Stimulated activated CD4-positive, alpha-beta T cell treated with anti-CD3 and anti-CD28 coated beads, Interleukin-1b, Interleukin-23, amount 100 ng/mL, for 1 hour (primary cell): ENCODE measurements at places on chromosomes 2 and 18.

DNA sequence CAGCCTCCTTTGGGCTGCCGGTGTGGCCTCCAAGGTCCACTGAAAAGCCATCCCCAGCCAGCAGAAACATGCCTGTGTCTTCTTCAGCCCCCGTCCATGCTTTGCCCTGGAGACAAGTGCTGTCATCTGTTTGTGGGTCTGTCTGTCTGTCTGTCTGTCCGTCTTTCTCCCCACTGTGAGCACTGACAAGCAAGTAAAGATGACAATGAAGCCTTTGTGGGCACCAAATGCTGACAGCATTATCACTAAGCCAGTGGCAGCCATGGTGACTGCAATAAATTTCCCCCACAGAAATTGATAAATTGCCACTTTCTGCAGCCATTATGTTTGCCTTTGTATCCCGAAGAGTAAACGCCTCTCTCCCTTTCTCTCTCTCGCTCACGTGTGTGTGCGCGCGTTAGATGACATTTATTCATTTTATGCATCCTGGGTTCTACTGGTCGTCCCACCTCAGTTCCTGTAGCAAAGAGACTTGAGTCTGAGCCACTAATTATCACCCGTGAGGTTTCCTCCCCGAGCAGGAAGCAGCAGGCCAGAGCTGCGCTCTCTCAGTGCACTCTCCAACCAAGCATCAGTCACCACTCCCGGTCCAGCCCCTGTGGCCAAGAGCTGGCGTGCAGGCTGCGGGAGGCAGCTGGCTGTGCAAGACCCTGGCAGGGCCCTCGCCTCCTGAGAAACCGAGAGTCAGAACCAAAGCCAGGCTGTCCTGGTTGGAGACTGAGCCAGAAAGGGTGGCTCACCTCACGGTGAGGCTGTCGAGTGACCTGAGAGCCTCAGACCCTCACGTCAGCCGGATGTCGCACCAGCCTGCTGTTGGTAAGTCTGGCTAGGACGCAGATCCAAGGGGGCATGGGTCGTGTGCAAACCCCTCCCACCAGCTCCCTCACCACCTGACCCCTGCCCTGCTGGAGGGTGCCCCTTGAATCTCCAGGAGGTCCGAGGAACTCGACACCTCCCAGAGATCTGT is 6.9 kb downstream of the STEAP3 start:
- DNase-seq = no peak

DNA sequence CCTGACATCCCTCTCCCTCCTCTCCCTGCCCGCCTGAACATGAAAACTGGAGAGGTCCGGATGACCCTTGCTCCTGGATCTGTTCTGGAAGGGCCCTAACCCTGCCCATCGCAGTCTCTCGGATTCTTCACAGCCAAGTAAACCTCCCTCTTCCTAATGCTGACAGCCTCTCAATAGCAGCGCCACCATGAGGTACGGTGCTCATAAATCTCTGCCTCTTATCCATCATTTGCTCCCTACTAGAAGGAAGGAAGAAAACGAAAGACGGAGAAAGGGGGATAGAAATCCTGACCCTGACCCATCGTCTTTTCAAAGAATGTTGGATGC is 257.9 kb downstream of the BCL11A start:
- no peak for DNase-seq

DNA sequence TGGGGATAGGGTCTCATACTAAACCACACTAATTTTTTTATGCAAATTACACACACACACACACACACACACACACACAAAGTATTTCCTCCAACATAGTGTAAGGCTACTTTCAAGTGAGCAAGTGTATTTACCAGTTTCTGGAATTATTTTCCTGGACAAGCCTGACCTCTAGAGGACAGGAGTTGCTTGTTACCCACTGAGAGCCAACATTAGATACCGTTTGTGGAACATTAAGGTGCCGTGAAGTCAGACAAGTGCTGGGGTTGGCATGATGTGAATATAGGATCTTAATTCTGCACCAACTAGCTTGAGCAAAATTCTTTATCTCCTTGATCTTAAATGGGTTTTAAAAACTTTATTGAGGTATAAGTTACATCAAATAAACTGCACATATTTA is 39.3 kb upstream of the SERPINB2 start:
- no peak for DNase-seq

DNA sequence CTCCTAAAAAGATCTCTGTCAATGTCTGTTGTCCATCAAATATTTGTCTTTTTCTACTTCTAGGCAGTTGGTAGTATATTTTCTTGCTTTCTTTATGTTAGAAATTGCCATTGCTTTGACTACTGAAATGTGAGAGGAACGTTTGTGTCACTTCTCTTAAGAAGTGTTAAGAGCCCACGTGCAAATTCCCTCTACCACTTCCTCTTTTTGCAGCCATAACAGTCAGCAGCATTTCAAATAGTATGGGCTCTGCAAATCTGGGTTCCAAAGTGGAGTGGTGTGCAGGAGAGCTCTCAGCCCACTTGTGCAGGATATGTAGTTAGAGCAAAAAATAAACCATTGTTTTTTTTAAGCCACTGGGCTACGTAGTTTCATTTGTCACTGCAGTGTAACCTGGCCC is 314.0 kb downstream of the MEIS1 start:
- no peak for DNase-seq
